ENCODE measurements at places on chromosomes 6 and 20.

DNA sequence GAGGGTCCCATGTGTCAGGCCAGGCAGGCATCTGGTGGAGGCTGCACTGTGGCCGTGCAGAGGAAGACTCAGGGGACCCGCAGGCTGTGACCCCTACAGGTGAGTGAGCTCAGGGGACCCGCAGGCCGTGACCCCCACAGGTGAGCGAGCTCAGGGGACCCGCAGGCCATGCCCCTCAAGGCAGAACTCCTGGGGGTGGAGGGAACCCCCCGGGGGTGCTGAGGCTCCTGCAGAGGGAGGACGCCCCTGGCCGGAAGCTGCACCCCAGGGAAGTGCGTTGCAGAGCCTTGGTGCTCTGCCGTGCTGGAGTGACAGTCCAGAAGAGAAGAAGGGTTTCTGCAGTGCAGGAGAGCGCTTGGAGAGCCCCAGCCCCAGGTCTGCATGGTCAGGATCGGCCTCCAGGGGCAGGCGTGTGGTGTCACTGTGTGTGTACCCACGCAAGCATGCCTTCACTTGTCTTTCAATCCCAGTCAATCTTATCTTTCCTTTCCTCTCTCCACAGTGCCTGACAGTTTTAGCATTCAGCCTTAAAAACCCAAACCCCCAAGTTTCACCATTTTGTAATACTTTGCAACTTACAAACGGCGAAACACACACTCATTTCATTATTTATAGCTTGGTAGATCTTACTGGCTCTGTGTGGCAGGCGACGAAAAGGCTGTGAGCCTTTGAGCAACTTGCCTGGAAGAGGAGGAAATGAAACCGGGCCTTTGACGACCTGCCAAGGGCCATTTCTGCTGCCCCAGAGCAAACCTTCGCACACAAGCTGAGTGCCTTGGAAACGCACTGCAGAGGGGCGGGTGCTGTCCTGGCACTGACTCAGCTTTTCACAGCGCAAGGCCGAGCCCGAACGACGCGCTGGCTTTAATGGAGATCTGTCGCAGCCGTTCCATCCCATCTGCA, 101.4 kb upstream of the AGPAT4 start:
- no peak for DNase-seq

GRCh38 chr20:58461899-58462298, 53.3 kb downstream of the APCDD1L start:
- no peak for DNase-seq

- DNase-seq, result no peak
These were observed 14.4 kb downstream of the PTK7 start for GRCh38 chr6:43090559-43090956.

GRCh38 chr20:9611921-9612320, 97.5 kb downstream of the LAMP5 start:
- no peak for DNase-seq

GRCh38 chr6:12474167-12475140, 184.3 kb downstream of the EDN1 start:
- no peak for DNase-seq

DNA sequence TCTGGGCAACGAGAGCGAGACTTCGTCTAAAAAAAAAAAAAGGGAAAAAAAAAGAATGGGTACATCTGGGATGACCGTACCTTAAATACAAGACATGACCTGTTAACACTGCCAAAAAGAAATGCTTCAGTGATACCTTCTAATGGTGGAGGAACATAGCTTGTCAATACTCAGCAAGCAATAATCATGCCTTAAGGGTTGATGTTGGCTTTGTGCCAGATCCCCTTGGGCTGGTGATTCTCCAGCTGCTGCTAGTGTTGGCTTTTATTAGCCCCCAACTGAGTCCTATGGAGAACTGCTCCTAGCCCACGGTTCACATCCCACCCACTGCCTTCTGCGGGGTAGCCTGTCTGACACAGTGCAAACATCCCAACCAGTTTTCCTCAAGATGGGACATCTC, 134.9 kb downstream of the PLCB1 start:
- no peak for DNase-seq

- DNase-seq, result no peak
These were observed 4.2 kb downstream of the AKIRIN2 start for GRCh38 chr6:87697581-87698546.

GRCh38 chr20:22578221-22579118, 5.9 kb downstream of the FOXA2 start:
- DNase-seq, result no peak

DNA sequence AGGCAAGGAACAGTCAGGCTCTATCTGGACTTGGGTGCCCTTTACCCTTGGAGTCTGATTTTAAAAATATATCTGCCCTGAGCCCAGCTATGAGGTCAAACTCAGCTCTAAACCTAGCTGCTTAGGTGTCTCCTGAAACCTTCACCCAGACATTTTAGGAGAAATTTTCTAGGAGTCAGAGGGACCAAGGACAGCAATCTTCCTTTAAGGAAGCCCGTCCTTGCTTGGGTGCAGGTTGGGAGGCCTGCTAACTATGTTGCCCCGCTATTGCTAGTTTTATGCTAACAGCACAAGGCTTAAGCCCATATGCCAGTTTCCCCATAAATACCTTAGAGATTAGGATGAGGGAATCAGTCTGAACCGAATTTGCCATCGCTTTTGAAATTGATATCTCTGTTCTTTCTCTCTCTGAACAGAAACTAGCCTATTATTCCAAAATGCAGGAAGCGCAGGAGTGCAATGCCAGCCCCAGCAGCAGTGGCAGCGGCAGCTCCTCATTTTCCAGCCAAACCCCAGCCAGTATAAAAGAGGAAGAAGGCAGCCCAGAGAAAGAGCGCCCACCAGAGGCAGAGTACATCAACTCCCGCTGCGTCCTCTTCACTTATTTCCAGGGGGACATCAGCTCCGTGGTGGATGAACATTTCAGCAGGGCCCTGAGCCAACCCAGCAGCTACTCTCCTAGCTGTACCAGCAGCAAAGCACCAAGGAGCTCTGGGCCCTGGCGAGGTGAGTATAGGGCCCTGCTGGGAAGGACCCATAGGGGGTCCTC, 2.6 kb downstream of the VGLL2 start:
- no peak for DNase-seq

DNA sequence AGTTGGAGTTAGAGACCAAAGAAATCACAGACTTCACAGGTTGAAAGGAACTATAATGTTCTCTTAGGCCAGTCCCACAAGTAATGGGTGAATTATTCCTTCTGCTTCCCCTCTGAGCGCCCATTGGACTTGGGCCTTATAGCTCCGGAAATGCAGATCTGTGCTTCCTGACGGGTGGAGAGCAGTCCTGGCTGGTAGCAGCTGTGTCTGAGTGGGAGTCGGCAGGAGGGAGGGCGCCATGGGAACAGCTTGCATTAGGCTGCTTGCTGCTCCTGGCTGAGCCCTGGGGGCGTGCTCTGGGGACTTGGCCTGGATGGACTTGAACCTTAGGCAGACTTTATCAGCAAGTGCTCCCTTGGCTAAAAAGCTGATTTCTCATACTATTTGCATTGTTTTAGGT, 18.4 kb upstream of the NUP153 start:
- DNase-seq, result no peak

DNA sequence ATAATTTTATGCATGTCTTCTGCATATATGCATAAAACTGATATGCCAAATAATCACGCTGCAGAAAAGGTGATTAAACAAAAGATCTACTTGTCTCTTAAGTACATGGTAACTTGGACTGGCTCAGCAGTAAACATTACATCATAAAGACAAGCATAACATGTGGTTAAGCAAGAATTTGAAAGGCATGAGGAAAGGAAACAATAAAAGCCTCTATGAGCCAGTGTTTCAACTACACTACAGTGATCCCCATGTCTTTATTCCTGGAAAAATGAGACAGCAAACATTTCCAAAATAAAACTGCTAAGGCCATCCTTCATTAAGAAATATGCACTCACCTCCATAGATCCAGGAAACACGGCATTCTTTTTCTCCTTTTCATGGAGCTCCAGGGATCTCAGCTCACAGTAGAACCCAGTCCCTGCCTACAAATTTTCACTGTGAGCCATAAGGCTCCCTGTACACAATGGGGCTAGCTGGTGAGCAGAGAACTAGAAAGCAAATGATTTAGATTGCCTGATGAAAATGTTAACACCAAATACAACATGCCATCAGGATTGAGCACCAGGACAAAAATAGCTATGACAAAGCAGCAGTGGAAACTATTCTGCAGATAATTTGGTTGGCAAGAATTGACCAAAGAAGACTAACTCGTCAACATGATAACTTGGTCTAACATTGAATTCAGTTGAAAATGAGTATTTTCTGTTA, 156.1 kb downstream of the COL21A1 start:
- DNase-seq, result no peak

DNA sequence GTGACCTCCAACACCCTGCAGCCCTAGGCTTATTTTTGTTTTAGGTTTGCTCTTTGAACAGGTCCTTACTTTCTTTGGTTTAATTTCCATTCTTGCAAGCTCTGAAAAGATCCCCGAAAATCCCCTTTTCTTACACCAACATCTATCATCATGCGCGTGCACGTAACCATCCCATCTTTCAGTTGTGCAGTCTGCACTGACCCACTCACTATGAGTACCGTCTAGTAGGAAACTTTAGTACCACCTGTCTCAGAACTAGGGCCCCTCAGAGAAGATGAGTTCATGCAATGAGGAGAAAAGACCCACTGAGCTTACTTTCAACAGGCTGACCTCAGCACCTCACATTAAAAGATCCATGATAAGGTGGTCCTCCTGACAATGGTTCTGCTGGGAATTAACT, 120.6 kb upstream of the AGPAT4 start:
- no peak for DNase-seq

GRCh38 chr20:17663486-17663885, 18.6 kb downstream of the RRBP1 start:
- DNase-seq, result no peak

- DNase-seq, result no peak
These were observed 49.9 kb downstream of the CNR1 start for GRCh38 chr6:88116276-88116675.

DNA sequence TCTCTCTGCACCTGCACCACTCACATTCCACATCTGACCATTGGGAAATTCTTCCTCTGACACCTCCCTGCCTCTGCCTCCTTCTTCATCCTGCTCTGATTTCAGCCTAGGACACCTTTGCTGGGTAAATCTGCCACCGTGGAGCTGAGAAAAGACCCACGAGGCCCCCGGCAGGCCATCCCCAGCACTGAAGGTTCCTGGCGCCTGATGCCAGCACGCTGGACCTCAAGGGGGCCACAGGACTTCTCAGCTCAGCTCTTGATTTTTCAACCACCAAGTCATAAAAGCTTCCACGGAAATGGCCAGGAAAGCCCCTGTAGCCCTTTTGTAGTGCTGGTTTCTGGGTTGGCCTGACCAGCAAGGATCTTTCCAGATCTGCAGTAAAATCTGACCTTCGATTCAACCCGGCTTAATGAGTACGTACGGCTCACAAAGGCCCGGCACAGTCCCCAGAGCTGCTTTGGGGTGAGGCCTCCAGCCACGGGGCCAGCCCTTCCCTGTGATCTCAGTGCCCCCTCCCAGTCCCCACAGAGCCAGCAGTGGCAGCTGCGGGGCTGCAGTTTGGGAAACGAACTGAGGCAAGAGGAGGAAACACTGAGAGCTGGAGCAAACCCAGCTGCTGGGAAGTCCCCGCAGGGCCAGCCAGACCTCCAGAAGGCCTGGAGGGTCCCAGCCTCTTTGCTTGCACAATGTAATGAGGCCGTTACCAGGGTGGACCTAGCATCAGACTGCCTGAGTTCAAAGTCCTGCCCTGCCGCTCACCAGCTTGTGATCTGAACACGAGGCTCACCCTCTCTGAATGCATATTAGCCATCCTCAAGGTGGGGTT, 157.5 kb downstream of the BMP7 start:
- no peak for DNase-seq

DNA sequence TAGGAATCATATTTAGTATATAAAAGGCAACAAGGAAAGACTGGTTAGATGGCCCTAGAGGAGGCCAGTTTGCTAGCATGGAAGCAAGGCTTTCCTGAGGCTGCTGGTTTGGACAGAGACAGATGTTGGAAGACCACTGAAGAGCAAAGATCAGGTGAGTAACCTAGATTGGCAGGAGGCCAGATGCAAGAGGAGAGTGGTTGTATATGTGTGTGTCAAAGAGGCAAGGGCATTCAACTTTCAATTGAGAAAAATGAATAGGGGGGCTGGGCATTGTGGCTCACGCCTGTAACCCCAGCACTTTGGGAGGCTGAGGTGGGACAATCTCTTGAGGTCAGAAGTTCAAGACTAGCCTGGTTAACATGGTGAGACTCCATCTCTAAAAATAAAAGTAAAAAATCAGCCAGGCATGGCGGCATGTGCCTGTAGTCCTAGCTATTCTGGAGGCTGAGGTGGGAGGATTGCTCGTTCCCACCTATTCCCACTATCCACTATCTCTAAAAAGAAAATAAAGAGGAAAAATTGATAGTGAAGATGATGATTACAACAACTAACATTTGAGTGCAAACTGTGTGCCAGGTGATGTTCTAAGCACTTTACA, 79.8 kb downstream of the PRDM1 start:
- no peak for DNase-seq

GRCh38 chr6:50973464-50973863, 154.8 kb downstream of the TFAP2B start:
- DNase-seq, result no peak

GRCh38 chr6:153231048-153231646, 100.1 kb upstream of the RGS17 start:
- DNase-seq, result no peak

GRCh38 chr6:37135835-37136694, 33.9 kb upstream of the PIM1 start:
- DNase-seq, result no peak

GRCh38 chr6:148811459-148811858, 64.6 kb downstream of the UST start:
- DNase-seq, result no peak

- no peak for DNase-seq
These were observed 153.1 kb upstream of the INSM1 start for GRCh38 chr20:20214757-20215275.

DNA sequence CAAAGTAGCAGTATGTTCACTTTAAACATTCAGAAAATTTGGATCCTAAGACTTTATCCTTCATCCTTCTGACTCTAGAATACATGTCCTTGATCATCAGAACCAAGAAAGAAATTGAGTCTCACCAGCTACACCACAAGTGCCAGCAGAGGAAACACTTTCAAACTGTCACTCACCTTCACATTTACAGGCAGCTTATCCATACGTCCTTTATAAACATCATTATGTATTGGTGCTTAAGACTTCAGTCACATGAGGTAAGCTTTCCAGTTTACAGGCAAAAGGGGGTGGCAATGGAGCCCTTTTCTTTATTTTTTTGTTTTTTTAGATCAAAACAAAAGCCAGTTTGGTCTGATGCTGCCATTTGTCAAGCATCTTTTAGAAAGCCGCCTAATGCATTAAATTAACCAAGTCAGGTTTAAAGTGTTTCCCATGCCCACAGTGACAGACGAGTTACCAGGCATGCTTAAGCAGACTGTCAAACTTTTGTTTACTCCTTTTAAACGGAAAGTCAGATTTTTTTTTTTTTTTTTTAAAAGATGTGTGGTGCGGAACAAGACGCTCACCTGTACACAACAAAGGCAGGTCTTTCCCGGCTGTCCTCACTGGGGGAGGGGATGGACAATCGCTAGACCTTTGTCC, 952 bp upstream of the BRPF3 start:
- DNase-seq, result no peak
